ENCODE measurements at places on chromosomes 7 and 10. TPM values are rescaled to one million over a fixed set of nuclear protein-coding genes. Genes with fewer than 3 reads are reported as not detected.

GRCh38 chr7:100604976-100605911 is 3.1 kb downstream of the PCOLCE start:
- DNase-seq, result no peak

Gene HTRA1
- total RNA-seq, result 191 TPM

Gene C10orf67
- total RNA-seq, result not detected

- no peak for DNase-seq
These were observed 144.4 kb downstream of the PCDH15 start for GRCh38 chr10:54656643-54657042.

GRCh38 chr10:521261-522250 is 167.9 kb downstream of the DIP2C start:
- DNase-seq, result peak; percentile 87

Data from mesenteric fat pad (tissue), 1 donor.